ENCODE measurements at places on chromosomes 7 and 10. TPM values are rescaled to one million over a fixed set of nuclear protein-coding genes. Genes with fewer than 3 reads are reported as not detected.

GRCh38 chr7:158140538-158141220 is 446.9 kb downstream of the PTPRN2 start:
- no peak for DNase-seq

- no peak for DNase-seq
Measured at GRCh38 chr7:101164071-101164840, 1.1 kb downstream of the VGF start.

DNA sequence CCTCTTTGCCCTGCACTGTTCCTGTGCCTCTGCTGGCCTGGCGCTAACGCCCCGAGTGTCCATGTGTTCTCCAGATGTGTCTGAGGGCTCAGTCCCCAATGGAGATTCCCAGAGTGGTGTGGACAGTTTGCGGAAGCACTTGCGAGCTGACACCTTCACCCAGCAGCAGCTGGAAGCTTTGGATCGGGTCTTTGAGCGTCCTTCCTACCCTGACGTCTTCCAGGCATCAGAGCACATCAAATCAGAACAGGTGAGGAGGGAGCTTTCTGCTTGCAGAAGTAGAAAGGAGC is 60.9 kb downstream of the PAX2 start:
- DNase-seq: peak; percentile 34

- no peak for DNase-seq
Measured at GRCh38 chr10:7134448-7134847, 276.4 kb downstream of the SFMBT2 start.

DNA sequence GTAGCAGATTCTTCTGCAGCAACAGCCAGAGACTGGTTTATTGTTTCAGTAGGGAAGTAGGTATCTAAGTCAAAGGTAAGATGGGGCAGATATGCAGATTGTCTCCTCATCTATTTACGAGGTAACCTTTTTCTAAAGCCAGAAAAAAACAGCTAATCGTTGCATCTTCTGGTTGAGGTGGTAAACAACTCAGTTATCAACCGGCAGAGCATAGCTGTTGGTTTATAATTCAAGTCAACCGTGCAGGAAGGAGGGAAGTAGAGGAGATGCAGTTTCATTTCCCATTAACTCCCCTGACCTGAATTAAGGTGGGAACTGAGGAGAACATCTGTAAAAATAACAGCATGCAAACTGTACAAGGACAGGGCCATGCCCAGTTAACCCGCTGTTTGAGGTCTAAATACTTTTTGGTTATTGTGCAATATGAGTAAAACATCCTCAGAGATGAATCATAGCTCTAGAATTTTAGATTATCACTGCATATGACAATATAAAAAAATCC is 156.5 kb upstream of the ITGB1 start:
- DNase-seq: no peak

GRCh38 chr7:82429408-82429807 is 14.2 kb downstream of the CACNA2D1 start:
- no peak for DNase-seq

DNA sequence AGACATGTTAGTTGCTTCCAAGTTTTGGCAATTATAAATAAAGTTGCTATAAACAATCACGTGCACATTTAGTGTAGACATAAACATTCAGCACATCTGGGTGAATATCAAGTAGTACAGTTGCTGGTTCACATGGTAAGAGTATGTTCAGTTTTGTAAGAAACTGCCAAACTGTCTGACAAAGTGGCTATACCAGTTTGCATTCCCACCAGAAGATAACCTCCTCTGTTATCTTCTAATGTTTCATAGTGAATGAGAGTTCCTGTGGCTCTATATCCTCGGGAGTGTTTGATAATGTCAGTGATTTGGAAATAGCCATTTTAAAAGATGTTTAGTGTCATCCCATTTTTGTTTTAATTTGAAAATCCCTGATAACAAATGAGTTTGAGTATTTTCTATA is 259.6 kb upstream of the PLXDC2 start:
- DNase-seq: no peak

DNA sequence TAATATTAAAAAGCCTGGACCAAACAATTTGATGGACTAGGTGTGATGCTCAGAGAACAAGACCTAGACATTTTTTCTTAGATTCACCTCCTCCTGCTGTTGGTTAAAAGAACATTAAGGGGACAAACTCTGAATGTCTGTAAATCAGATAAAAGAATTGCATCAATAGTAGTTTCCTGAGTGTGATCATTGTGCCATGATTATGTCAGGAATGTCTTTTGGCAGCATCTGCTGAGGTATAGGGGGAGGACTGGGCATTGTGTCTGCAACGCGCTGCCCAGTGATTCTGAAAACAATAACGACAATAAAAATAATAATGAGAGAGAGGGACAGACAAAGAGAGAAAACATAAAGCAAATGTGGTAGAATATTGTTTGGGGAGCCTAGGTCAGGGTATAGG is 6.9 kb downstream of the C7orf57 start:
- DNase-seq: no peak

DNA sequence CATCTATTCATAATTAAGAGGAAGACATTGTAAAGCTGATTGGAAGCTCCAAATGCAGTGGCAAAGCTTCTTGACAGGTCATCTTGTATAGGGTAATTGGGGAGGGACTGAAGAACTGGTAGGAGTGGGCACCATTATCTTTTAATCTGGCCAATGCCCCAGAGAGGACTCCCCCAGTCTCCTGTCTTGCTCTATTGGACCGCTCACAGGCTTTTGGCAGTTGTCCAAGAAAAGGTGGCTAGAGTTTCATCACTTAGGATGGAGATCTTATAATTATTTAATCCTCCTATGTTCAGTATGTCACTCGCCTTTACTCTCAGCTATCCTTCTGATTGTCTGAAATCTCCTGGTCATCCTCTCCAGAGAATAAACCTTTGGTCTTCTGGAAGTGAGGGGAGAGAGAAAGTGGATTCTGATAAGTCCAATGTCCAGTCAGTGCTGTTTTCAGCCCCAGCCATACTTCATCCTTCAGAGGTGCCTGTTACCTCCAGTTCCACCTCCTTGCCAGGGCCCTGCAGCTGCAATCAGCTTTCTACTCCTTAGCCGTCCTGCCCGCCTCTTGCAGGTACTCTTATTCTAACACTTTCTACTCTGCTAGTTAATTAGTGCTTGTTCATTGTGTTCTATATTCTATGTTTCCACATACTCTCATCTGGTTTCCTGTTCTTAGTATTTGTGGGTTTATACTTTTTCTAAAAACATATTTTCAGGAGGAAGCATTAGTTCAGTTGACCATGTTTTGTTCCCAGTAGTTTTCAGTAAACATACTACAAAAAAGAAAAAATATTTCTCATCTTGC is 241.6 kb downstream of the NSUN6 start:
- no peak for DNase-seq

- no peak for DNase-seq
Measured at GRCh38 chr10:80172896-80173295, 32.4 kb downstream of the ANXA11 start.

The TLX1 gene
- total RNA-seq: not detected

The CRYGN gene
- not detected for total RNA-seq

The FBXO24 gene
- total RNA-seq: 0.68 TPM

The TMEM130 gene
- not detected for total RNA-seq

The WEE2 gene
- not detected for total RNA-seq
